ENCODE measurements at places on chromosomes 5 and 9.

DNA sequence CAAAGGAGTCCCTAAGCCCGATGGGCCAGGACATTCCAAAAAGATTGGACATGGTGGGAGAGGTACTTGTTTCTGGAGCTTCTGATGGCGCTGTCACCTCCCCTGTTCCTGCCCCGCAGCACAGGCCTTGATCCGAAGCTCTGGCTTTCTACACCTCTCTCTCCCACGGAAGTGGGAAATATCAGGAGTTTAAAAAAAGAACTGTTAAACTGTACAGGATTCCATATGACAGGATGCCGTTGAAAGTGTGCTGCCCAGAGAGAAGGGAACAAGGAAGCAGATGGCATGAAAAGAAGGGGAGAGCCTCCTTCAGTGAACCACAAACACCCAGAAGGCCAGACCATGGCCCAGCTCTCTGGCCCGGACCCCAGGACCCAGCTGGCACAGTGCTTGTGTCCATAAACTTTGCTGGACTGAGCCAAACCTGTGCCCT is 26.8 kb upstream of the SLC2A8 start:
- DNase-seq = no peak

DNA sequence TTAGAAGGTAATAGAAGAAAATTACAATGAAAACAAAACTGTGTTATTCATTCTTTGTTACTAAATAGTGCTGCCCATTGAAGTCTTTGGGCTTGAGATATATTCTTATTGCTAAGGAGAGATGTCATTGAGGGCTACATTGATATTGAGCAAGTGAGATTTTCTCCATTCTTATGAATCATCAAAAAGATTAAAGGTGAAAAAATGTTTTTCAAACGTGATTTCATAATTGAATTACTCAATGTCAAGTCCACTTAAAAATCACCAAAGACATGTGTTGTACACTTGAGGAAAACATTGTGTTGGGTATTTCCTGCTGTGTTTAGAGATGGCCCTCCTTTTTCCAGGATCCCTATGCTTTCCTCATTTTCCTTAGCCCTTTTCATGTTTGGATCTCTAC is 448.1 kb downstream of the NFIB start:
- no peak for DNase-seq

- DNase-seq = no peak
Measured at GRCh38 chr9:21499912-21500311, 17.8 kb upstream of the IFNE start.

GRCh38 chr9:17414986-17415385 is 163.9 kb upstream of the SH3GL2 start:
- DNase-seq = no peak

GRCh38 chr5:56116599-56117141 is 116.5 kb downstream of the ANKRD55 start:
- no peak for DNase-seq

GRCh38 chr5:177071666-177072385 is 14.9 kb upstream of the FGFR4 start:
- peak; percentile 75 for DNase-seq

- DNase-seq = no peak
Measured at GRCh38 chr9:33103501-33104281, 27.2 kb upstream of the SMU1 start.

DNA sequence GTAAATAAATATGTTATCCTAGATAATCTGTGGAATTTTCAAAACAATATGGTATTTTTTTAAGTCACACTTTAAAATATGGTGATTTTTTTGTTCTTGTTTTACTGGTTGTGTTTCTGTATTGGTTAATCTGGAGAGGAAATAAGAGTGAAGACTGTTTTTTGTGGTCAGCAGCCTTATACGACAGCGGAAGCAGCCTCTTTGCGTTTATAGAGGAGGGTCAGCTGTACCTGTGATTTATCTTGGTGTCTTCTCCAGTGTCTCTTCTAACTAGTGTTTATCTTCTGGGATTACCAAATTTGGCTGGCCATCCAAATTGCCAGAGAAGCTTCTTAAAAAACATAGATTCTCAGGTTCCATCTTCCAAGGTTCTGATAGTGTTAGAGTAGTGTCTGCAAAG is 58.7 kb downstream of the ICE1 start:
- DNase-seq = no peak

GRCh38 chr9:4714266-4715016 is 26.6 kb downstream of the AK3 start:
- no peak for DNase-seq

DNA sequence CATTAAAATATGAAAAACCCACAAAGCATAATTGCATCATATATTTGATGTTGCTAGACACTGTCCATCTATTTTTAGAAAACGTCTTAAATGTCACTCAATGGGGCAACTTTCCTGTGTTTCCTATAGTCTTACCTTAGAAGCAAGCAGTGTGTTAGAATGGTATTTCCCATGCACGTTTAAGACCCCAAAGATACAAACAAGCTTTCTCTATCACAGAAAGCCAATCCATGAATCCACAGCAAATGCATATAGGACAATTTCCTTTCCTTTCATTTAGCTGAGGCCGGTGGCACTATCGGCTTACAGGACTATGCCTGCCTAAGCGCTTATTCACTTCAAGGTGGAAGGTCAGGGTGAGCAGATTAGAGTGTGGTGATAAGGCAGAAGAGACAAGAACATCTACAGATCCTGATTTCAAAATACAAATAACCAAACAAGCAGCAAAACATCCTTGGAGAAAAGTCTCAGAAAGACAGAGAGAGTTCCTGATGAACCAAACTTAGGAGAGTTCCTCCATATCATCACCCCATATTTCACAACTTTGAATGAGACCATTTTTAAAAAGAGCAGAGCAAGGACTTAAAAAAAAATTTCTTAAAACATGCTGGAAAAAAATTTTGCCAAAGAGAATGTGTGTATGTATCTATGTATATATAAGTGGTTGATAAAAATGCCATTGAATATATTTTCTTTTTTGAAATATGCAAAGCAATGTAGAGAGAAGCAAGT is 57.2 kb downstream of the MEF2C start:
- no peak for DNase-seq

DNA sequence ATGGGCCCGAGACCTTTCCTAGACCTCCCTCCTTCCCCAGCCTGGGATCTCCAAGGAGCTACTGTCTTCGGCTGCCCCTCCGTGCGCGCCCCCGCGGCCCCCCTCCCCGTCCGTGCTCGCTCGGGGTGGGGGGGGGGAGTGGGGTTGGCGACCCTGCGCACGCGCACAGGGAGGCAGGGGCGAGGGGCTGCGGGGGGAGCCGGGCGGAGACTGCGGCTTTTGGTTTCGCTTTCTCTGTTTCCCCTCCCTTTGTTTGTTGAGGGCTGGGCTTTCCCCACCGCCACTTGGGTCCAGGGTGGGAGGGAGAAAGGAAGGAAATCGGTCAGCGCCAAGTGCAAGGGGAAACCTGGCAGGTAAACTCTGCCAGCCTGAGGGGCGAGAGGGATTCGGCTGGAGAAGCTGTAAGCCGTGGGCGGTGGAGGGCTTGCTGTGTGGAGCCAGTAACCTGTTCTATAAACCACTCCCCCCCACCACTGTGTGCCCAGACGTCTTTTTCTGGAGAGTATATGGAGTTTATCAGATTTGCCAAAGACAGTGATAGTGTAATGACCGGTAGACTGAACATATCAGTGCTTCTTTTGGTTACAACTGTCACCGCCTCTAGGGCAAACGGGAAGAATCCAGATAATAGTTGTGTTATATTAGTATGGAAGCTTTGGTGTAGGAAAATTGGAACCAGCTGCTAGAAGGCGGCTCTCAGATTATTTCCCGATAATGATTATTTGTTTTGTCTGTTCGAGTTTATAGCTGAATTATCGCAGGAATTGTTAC is 684 bp downstream of the DNAJA1 start:
- DNase-seq = no peak

- DNase-seq = no peak
Measured at GRCh38 chr9:137664676-137665075, 45.9 kb downstream of the EHMT1 start.

- DNase-seq = no peak
Measured at GRCh38 chr5:150266871-150267291, 22.7 kb downstream of the CAMK2A start.

GRCh38 chr5:106019261-106019660 is 1651.5 kb downstream of the EFNA5 start:
- DNase-seq = no peak

- DNase-seq = no peak
Measured at GRCh38 chr5:62623271-62623670, 44.7 kb downstream of the LRRC70 start.

GRCh38 chr5:74382987-74383593 is 257.4 kb downstream of the ENC1 start:
- no peak for DNase-seq

DNA sequence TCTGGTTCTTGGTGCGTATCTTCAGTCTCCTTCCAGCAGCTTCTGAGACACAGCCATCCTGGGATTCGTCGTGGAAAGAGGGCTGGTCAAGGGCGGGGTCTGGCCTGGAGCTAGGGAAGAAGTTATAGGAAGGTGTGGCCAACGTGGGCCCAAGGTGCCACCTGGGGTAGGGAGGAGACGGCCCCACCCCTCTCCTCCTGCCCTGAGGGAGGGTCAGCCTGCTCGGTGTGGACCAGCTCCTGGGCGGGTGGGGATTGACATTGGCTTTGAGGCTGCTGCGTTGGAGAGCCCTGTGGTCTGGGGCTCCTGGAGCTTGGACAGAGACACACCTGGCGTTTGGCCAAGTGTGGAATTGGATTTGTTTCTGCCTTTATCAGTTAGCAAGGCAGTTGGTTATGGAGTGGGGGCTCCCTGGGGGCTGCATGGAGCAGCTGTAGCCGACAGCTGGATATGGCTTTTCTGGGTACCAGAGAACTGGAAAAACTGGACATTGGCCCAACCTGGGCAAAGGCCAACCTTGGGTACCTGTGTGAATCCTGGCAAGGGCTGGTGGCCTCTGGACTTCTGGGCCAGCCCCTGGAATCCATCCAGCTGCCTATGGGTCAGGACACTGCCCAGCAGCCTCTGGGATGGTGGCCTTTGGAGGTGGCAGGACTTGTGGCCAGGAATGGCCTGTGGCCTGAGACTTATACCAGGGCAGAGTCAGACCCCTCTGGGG is 75.7 kb upstream of the PPP1R26 start:
- DNase-seq = no peak

DNA sequence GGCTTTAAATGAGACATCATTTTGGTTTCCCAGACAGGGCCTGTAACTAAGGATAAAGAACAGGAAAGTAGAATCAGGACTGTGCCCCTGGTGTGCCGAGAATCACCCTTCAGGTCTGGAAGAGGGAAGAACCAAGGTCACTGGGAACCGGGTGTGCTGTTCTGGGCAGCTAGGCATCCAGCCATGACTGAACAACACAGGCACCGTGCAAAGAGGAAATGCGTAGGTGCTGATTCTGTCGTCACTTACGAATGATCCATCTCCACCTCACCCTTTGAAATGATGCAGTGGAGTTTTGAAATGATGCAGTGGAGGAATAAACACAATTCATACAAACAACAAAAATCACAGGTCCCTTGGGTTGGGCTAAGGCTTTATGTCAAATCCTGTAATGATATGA is 64.4 kb downstream of the MAP1B start:
- no peak for DNase-seq

GRCh38 chr5:175837171-175837699 is 34.1 kb upstream of the CPLX2 start:
- DNase-seq = no peak

DNA sequence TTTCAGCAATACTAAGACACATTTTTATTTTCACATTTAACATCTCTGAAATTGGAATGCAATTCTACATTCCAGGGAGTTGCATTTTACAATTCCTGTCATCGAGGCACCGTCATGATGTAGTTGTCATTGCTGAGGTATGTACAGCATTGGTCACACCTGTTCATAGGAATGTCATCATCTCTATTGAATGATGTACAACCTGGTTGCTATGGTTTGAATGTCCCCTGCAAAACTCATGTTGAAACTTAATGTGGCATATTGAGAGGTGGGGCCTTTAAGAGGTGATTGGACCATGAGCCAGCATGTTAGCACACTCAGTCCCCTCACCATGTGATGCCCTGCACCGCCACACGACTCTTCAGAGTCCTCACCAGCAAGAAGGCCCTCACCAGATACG is 103.1 kb downstream of the CEMIP2 start:
- no peak for DNase-seq

GRCh38 chr5:3126639-3127038 is 375.2 kb upstream of the IRX2 start:
- DNase-seq = no peak

DNA sequence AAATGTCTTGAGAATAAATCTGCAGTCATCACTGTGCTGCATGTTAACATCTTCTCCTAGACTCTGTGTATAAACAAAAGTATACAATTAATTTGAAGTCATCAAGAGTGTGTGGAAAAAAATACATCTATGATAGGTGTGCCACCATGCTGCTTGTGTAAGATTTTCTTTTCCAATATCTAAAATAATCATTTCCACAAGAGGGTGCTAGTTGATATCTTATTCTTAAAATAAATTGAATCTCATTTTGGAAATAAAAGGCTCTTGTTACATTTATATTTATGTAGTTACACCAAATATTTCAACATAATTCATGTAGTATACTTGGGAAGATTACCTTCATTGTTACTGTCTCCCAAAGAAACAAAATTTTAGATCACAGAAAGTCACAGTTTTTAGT is 14.1 kb upstream of the MOCS2 start:
- no peak for DNase-seq

- DNase-seq = no peak
Measured at GRCh38 chr9:86321373-86321772, 32.8 kb downstream of the TUT7 start.
